ENCODE measurements at places on chromosomes 2 and 18.
A peak's percentile ranks its signal among the peaks of the same experiment; 100 is the strongest.

DNA sequence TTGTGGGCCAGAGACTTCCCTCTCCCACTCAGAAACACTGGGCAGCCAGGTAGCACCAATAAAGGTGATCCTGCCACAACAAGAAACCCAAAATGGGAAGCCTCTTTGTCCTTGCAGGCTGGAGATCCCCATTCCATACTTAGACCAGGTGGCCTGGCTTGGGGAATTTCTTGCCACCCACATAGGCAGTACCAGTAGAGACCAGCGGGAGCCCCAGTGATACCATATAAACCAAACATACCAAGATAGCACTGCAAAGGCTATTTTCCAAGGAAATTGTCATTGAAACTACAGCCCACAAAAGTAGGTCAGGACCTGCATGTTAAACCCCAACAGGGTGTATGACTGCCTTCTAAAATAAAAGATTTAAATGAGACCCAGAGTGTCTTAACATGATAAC is 171.6 kb downstream of the DIS3L2 start:
- no peak for DNase-seq

- DNase-seq = no peak
These were observed 10.6 kb upstream of the RPIA start for GRCh38 chr2:88680916-88681315.

DNA sequence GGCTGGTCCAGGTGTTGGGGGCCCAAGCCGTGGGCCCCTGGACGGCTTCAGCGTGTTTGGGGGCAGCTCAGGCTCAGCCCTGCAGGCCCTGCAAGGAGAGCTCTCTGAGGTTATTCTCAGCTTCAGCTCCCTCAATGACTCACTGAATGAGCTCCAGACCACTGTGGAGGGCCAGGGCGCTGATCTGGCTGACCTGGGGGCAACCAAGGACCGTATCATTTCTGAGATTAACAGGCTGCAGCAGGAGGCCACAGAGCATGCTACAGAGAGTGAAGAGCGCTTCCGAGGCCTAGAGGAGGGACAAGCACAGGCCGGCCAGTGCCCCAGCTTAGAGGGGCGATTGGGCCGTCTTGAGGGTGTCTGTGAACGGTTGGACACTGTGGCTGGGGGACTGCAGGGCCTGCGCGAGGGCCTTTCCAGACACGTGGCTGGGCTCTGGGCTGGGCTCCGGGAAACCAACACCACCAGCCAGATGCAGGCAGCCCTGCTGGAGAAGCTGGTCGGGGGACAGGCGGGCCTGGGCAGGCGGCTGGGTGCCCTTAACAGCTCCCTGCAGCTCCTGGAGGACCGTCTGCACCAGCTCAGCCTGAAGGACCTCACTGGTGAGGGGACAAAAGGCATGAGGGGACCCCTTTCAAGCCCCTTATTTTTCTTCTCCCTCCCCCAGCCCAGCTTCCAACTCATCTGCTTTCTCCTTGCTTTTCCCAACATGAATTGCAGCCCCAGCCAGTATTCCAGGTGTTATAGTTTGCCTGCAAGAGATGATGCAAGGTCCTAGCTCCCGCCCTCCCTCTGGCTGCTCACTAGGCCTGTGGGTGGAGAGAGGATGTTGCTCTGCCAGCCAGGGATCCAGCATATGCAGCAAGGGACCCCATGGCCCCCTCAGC is 2.9 kb upstream of the KHK start:
- DNase-seq = no peak

GRCh38 chr2:195505701-195506100 is 151.3 kb upstream of the SLC39A10 start:
- no peak for DNase-seq

- DNase-seq = peak; percentile 44
These were observed 72.0 kb upstream of the TMEM178A start for GRCh38 chr2:39593439-39594393.

DNA sequence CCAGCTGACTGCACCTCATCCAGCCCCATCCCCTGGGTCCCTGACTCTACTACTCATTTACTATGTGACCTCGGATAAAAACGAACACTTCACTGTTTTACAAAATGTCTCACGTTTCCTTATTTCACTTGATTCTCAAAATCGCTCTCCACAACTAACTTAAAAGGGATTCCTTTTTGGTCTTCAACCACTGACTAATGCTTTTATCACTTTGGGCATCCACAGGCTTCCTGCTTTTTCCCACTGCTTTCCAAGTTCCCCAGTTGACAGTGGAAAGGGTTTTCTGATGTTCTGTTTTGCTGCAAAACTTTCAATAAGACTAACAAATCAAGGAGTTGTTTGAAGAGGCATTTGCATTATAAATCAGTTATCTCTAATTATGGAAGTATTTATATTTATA is 24.1 kb downstream of the EIF2AK3 start:
- no peak for DNase-seq

- no peak for DNase-seq
These were observed 553.0 kb upstream of the FANCL start for GRCh38 chr2:58794103-58794502.

- no peak for DNase-seq
These were observed 1357.5 kb upstream of the CELF4 start for GRCh38 chr18:38923126-38923525.

DNA sequence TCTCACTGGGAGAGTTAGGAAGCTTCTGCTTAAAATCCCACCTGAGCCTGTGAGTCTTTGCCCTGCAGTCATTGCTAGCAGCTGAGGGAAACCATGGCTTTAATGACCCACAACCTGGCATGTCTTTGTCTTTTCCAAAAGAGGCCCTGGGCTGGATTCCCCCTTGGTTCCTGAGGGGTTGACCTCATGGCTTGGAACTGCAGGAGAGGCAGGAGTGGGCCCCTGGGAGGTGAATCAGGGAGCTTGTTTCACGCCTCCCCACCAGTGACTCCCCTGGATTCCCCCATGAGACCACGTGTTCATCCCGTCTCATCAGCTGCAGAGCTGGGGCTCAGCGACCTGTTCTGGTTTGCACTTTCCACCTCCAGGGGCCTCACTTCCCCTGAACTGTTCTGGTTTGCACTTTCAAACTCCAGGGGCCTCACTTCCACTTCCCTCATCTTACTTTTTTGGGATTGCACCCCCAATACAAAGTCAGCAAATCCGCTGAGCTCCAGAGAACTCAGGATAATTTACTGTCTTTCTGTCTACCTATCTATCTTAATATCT is 58.5 kb upstream of the TMEM18 start:
- DNase-seq = no peak

Measured in fibroblast of skin of left biceps (primary cell).